ENCODE measurements at places on chromosomes 5 and 9.

DNA sequence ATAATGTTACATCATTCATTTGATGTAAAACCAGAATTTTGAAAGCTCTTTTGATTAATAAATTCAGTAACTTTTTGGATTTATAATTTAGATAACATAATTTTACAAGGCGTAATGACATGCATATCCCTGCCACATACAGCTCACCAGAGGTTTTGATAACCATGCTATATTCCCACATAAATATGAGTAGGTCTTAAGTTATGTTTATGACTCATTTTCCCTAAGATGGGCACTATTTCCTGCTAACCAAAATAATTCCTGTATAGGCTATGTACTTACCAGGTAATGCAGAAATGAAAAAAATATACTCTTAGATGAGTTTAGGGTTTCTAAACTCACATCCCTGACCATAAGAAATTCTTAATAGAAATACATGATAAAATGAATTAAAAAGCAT is 93.9 kb upstream of the EDIL3 start:
- no peak for DNase-seq

DNA sequence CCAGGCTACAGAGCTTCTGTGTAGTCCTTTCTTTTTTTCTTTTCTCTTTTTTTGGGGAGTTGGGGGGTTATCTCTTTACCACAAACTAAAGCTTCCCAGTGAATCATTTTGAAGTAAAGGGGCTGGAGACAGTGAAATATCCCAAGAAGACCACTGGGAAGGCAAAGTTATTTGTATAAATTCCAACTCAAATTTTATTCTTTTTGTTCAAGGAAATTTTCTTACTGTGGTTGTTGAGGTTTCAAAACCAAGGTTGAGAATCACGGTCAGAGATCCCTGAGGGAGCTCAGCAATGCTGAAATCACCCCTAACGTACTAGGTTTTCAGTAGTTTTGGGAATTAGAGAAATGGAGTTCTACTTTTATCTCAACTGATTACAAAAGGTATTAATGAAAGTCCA is 175.7 kb downstream of the ARHGEF28 start:
- DNase-seq: no peak

DNA sequence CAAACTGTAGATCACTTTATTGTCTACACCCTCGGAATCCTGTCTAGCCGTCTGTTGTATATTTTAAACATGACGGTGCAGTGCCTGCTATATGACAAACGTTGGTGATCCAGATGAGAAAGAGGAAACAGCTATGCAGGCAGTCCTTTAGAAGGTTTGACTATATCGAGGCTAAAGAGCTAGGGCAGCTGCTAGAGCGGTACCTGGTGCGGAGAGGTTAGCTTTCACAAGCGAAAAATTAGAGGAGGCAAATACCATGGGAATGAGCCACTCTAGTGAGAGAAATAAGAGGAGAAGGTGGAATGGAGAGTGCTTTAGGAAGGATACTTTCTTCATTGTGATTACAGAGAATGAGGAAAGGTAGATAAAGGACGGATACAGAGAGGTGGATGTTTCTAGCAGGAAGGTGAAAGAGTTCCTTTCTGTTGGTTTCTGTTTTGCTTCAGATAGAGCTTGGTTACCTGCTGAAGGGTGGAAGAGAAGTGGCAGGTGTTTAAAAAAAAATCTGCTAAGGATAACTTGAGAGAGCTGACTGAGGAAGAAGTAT is 959 bp upstream of the FBXL17 start:
- DNase-seq: no peak

- DNase-seq: no peak
Measured at GRCh38 chr9:134065612-134066419, 2.0 kb downstream of the BRD3 start.

DNA sequence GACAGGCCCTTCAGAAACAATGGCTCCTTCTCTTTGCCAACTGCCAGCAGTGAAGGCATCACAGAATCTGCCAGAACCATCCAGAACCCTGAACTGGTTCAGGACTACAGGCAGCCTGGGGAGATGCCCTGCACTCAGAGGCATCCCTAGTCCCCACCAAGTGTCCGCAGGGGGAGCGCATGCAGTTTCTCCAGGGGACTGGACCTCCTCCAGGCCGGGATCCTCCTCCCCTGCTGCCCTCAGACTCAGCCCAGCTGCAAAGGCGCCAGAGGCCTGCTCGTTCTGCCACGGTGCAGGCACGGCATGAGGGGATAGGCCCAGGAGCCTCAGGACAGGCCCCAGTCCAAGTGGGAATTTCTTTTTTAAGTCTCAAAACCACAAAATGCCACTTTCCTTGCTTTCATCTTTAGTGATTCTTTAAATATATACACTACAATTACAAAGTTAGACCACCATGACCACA is 72.0 kb downstream of the SEMA4D start:
- no peak for DNase-seq

DNA sequence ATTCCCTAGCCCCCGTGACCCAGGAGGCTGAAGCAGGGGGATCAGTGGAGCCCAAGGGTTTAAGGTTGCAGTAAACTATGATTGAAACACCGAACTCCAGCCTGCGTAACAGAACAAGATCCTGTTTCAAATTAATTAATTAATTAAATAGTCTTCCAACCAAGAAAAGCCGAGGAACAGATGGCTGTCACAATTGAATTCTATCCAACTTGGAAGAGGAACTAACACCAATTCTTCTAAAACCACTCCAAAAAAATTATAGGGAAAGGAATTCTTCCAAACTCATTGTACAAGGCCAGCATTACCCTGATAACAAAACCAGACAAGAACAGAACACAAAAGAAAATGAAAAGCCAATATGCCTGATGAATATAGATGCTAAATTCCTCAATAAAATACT is 43.4 kb upstream of the RGS7BP start:
- DNase-seq: no peak

DNA sequence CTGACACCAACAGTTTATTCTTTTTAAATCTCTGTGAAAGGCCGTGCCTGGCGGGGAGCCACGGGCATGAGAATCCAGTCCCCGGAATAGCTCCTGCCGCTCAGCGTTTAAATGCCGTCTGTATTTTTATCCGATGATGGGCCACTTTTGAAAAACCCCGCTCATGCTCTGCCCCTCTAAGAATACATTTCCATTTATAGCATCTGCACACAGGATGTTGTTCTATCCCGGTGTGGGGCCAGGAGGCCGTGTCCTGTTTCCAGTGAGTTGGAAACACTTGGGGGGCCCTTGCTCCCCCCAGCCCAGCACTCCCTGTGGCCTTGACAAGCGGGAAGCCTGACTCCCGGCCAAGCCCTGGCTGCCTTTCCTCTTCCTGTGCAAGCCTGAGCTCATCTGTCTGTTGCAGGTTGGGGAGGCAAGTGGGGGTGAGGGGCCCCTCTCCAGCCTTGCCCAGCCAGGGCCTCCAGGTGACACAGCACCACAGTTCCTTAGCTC is 39.0 kb downstream of the ERGIC1 start:
- no peak for DNase-seq

DNA sequence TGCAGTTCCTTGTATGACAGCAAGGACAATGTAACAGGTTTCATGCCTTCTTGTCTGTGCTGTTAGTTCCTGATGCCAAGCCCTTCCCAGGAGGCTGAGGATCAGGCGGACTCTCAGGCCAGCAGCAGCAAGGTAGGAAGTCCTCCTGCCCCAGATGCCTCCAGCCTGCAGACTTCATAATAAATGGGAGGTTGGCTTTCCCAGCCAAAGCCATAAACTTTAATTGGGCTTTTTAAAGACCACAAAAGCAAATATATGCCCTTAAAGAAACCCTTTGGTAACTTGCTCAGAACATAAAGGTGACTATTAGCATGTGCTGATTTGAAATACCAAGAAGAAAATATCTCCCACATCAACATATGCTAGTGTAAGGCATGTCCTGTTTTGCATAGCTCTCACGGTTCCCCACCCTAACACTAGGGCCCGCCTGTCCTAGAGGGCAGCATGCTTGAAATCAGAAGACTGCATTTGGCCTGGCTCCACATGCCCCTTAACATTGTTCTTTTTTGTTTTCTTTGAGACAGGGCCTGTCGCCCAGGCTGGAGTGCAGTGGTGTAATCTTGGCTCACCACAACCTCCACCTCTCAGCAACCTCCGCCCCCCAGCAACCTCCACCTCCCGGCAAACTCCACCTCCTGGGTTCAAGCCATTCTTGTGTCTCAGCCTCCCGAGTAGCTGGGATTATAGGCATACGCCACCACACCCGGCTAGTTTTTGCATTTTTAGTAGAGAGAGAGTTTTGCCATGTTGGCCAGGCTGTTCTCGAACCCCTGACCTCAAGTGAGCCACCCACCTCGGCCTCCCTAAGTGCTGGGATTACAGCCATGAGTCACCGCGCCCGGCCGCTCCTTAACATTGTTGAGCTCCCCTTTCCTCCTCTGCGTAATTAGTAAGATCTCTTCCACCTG is 44.6 kb upstream of the FCN1 start:
- no peak for DNase-seq

- DNase-seq: no peak
Measured at GRCh38 chr5:40962207-40962955, 53.1 kb downstream of the C7 start.

- no peak for DNase-seq
Measured at GRCh38 chr9:16341177-16341576, 529.3 kb downstream of the BNC2 start.

GRCh38 chr5:103389846-103390245 is 131.3 kb downstream of the MACIR start:
- no peak for DNase-seq

DNA sequence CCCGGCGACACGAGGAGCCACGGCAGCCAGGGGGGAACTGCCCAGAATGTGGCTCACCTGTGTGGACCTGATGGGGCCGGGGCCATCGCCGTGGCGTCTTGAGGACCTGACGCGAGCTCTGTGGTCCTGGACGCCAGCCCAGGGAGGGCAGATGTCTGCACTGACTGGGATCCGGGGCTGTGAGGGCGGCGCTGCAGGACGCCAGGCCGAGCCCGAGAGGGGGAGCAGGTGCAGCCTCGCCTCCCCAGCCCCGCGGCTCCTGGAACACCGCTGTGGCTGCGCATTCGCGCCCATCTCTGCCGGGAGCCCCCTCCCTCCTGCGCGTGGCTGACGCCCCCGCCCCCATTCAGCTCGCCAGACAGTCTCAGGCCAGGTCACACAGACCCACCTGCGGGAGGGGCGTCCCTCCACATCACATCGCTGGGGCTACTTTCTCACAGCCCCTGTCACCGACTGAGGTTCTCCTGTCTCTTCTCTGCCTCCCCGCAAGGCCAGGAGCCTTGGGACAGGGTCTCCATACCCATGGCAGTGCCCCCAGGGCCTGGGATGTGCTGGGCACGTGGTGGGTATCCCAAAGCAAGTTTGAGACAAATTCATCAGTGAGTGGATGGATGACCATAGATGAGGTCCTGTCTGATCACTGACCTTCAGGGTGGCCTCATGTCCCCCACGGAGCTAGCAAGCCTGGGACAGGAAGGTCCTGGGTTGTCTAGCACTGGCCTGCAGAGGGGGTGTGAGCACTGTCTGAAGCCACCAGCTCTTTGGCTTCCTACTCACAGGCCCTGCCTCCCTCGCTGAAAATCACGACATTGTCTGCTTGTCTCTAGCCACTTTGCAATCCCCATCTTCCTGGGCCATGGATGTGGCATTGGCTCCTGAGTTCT is 47.3 kb downstream of the RASGEF1C start:
- DNase-seq: no peak

GRCh38 chr9:104482921-104483570 is 21.0 kb upstream of the OR13F1 start:
- no peak for DNase-seq

DNA sequence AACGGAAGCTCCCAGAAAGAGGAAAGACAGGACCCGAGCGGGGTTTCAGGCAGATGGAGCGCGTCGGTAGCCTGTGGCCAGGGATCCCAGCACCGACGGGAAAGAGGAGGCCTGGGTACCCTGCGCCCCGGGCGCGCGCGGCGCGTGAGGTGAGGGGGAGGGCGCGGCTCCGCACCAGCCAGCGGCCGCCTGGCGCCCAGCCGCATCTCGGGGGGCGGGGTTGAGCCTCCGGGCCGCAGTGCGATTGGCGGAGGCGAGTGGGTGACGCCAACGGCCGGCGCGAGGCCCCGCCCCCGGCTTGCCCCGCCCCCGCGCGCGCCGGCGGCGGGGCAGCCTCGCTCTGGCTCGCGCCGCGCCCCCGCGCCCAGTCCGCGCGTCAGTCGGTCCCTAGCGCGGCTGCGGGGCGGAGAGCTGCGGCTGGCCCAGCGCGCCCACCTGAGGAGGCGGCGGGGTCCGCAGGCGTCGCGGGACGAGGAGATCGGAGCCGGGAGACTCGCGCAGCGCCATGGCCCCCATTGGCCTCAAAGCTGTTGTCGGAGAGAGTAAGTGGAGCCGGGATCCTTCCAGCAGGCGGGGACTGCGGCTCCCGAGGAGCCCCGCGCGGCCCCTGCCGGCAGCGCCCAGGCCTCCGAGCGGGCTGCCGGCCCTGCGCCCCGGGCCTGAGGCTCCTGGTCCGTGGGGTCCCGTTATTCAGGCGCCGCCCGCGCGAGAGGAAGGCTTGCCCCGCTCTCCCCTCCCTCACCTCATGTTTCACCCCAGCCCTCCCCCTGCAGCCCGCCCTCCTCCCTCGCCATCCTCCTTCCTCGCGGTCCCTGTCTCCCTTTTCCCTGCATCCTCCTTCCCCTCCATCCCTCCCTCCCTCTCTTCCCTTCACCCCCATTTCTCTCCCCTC is at the start of gene STXBP1:
STXBP1 (plus strand) TSS at position 379 of the 892 bp plus-strand sequence; CDS start at position 506, 127 bp downstream.
- DNase-seq: no peak

DNA sequence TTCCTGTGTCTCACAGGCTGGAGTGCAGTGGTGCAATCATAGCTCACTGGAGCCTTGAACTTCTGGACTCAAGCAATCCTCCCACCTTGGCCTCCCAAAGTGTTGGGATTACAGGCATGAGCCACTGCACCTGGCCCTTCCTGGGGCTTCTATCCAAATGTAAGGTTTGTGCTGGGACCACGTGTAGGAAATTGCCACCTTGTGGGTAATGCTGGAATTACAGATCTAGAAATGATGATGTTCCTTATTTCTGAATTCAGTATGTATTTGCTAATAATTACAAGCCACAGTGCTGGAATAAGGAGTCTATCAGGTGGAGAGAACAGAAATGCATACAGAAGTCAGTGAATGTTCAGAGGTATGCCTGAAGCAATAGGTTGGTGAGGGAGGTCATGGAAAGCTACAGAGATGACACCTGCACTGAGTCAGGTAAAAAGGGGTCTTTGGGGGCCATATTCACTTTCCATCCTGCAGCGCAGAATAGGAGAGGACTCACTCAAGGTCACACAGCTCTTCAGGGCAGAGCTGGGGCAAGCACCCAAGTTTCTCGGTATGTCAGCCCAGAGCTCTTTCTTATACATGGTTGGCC is 8.8 kb upstream of the IGFBPL1 start:
- DNase-seq: no peak

GRCh38 chr9:14159440-14160216 is 154.3 kb downstream of the NFIB start:
- no peak for DNase-seq

GRCh38 chr5:35145691-35146317 is 84.5 kb downstream of the PRLR start:
- DNase-seq: no peak

DNA sequence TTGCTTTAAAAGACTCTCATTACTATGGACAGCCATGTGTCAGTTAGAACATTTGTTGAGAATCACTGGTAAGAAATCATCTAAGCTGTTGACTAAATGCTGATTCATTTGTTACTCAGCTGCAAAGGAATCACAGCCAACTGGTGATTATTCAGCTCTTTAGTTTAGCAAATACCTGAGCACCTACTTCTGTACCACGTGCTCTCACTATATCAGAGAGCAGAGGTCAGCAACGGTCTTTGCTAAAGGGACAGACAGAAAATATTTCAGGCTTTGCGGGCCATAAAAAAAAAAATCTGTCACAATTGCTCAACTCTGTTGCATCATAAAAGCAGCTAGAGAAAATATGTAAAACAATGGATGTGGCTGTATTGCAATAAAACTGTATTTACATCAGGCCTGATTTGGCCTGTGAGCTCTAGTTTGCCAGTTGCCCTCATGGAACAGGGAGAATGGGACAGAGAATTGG is 377.6 kb downstream of the DNAH5 start:
- DNase-seq: no peak

GRCh38 chr5:93584596-93585040 is 1.6 kb downstream of the NR2F1 start:
- no peak for DNase-seq
